ENCODE measurements at places on chromosomes 1 and 21.
A peak's percentile ranks its signal among the peaks of the same experiment; 100 is the strongest.

DNA sequence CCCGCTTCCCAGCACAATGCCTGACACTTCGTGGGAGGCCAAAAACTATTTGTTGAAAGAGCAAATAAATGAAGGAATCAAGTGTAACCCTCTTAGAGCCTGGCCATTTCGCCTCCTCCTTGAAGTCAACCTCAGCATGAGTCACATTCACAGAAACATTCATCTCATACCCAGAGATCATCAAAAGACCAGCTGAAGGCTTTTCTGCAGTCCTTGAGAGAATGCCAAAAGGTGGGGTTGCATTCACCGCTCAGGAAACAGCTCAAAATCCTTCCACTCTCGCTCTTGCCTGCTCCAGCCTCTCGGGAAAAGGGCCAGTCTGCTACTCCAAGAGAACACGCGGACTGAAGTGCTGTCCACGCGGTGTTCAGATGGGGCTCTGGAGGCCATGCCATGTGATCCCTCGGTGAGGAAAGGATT, 90.0 kb downstream of the VWA5B1 start:
- DNase-seq: no peak

- peak; percentile 78 for DNase-seq
Measured at GRCh38 chr1:227729881-227730629, 5.0 kb downstream of the JMJD4 start.

DNA sequence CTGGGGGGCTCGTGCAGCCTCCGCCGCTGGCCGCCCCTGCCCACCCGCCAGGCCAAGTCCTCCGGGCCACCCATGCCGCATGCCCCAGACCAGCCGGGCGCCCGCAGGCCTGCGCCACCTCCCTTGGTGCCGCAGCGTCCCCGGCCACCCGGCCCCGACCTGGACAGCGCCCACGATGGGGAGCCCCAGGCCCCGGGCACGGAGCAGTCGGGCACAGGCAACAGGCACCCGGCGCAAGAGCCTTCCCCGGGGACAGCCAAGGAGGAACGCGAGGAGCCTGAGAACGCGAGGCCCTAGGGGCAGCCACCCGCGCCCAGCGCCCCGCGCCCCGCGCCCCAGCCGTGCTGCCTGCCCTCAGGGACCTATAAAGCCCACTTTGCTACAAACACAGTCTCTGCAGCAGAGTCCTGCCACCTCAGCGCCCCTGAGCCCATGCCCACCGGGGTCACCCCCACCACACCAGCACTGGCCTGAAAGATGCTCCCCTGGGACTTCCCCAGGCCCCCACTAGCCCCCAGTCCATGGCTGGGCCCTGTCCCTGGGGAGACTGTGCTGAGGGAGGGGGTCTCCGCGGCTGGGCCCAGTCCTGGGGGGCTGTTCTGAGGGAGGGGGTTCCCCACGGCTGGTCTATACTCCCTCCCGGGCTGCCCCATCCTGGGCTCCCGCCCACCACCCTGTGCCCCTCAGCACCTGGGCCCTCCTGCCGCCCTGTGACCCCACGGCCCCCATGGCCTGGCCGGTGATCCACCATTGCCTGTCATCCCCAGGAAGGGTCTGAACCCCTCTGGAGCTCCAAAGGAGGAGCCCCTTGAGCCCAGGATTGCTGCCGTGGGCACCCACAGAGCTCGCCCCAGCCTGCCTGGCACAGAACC, 8.6 kb downstream of the TNFRSF18 start:
- no peak for DNase-seq

DNA sequence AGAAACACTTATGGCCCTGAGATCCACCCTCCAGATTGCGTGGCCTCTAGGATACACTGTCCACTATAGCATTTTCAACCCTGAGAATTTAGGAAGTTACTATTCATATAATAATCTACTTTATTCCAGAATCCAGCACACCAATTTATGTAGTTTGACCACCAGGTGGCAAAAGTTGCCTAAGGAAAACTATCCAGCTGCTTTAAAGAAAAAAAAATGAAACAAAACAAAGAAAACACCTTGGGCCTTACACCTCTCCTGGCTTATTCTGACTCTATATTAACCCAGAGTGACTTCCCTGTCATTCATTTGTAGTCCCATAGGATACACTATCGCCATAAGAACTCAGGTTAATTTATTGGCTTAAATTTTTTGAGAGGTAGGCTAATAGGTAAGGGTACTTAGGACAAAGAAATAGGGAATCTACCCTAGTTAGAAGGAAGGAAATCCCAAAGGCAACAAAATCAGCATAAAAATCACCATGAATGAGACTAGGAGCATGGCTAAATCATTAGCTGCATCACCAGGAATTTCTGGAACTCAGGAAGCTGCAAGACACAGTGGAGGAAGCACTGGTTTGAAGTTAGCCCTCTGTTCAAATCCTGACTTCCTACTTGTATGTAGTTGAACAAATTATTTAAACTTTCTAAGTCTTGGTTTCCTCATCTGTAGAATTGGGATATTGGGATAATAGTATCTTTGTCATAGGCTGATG, 107.5 kb downstream of the SPAG17 start:
- peak; percentile 29 for DNase-seq

DNA sequence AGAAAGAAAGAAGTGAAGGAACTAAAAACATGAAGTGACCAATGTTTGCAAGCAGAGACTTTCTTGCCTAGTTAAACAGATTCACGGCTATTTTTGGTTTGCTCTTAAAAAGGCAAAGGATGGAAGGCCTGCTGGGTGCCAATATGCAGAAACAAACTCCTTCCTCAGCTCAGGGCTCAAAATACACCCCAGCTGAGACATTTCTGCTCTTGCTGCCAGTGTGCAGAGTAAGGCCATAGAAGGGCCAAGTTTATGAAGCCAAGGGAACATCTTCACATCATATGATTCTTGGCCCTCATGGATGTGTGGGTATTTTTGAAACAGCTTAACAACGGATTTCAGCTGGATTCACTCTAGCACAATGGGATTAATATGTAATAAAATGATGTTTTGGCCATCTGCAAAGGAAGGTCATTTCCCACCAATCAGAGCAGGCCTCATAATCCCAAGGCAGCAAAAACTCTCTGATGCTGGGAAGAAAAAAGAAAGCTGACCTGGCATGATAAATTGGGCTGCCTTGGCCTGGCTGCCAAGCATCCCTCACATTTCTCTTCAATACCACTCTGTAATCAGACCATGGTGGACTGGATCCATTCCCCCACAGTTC, 70.7 kb downstream of the CAPZB start:
- DNase-seq: no peak

- no peak for DNase-seq
Measured at GRCh38 chr1:205447457-205448341, 8.1 kb downstream of the BLACAT1 start.

GRCh38 chr1:76866566-76866965, 714 bp upstream of the ST6GALNAC5 start:
- DNase-seq: no peak

DNA sequence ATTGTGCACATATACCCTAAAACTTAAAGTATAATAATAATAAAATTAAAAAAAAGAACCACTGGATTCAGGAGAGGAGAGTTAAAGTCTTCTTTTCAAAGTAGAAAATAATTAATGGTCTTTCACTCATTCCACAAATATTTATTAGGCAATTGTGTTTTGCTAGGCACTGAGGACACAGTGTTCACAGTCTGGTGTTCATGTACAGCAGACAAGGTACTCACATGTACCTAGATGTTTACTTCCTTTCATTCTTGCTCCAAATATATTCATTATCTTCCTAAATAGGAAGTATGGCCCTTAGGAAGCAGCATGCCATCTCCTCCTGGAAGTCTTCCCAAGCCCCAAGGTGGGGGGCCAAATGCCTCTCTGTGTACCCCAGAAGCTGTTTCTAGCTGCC, 265.0 kb downstream of the NPHP4 start:
- DNase-seq: no peak

- DNase-seq: no peak
Measured at GRCh38 chr1:88980870-88981269, 11.6 kb downstream of the KYAT3 start.

Measured in HEK293T (cell line).